ENCODE measurements at places on chromosomes 2 and 18. TPM values are rescaled to one million over a fixed set of nuclear protein-coding genes. Genes with fewer than 3 reads are reported as not detected.

- no peak for DNase-seq
Observed at GRCh38 chr2:234331566-234331965, 165.3 kb downstream of the ARL4C start.

DNA sequence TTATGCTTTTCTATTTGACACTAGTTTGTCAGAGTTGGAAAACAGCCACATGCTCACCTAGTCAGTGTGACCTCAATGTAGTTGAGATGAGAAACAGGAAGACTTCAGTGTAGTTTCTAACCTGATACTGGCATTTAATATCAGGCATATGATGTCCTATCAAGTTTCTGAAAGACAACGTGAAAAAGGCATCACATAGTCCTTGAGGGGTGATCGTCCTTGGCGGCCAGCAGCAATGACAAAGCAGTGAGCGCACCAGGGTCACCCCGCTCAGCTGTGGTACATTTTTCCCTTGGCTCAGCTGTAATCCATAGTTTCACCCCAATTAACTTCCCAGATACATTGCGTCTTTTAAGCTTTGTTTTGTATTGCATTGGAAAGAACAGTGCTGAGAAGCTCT is 4.3 kb downstream of the HSPE1 start:
- DNase-seq = no peak

- DNase-seq = no peak
Observed at GRCh38 chr2:19425419-19425818, 67.0 kb upstream of the OSR1 start.

DNA sequence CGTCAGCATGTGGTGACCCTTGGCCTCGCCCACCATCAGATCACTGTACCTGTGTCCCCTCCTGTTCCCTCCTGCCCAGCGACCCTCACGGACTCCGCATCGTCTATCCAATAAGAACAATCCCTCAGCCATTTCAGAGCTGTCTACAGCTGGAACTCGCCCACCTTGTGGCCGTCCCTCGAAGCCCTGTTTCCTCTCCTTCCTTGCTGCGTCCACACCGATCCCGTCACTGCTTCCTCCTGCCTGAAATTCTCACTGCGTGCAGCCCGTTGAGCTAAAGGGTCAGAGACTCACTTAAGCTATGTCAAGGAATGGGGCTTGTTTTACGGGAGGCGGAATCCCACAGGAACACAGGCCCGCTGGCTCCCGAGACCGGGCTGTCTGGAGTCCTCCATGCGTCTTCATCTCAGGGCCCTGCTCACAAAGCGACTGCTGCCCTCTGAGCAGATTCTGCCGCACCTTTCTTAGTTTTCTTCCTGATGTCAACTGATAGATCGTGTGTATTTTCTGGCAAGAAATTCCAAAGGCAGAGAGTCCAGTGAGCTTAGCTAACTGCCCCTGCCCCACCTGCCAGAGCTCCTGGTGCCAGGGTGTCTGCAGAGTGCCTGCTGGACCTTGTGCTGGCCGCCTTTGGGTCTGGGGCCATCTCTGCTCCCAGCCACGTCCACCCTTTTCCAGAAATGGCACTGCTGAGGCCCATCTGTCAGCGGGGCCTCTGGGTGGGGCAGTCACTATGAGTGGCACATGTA is 35.3 kb downstream of the KLHL29 start:
- DNase-seq = no peak

- no peak for DNase-seq
Observed at GRCh38 chr2:66507673-66508201, 72.8 kb downstream of the MEIS1 start.

GRCh38 chr18:3916082-3916481 is 466.1 kb downstream of the TGIF1 start:
- DNase-seq = no peak

DNA sequence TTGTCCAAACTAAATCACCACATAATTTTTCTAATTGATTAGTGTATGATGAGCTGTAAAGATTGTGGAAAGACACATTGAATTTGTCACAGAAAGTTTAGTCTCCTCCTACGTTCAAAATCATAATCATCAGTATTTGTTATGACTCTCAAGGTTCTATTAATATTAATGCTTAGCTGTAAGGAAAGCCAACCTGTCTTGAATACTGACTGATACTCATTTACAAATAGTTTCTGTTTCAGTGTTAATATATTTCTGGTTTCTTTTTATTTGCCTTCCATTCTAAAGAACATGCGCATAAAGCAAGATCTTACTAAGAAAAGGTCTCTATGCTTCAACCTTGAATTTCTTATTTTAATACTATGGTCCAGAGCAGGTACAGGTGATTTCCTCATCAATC is 55.1 kb downstream of the CPS1 start:
- no peak for DNase-seq

DNA sequence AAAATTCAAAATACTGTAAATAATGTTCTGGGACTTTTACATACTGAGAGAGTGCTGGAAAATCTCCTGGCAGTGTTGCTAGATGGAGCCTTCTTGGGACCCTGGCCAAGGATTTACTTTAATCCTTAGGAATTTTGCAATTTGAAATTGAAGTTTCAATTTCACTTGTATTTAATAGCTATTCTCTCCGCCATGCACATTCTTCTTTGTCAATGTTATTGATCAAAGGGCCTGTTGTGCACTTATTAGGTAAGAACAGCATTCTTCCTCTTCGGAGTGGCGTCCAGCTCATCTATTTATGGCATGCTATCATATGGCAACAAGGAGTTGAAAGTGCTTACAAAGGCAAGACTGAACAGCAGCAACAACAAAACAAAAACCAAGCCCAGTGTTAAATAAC is 40.1 kb upstream of the SOS1 start:
- DNase-seq = no peak

GRCh38 chr2:233829193-233830110 is 24.9 kb downstream of the HJURP start:
- DNase-seq = no peak

- DNase-seq = no peak
Observed at GRCh38 chr2:217821536-217822147, 181.2 kb downstream of the TNS1 start.

GRCh38 chr2:88560619-88561307 is 66.5 kb downstream of the EIF2AK3 start:
- no peak for DNase-seq

DNA sequence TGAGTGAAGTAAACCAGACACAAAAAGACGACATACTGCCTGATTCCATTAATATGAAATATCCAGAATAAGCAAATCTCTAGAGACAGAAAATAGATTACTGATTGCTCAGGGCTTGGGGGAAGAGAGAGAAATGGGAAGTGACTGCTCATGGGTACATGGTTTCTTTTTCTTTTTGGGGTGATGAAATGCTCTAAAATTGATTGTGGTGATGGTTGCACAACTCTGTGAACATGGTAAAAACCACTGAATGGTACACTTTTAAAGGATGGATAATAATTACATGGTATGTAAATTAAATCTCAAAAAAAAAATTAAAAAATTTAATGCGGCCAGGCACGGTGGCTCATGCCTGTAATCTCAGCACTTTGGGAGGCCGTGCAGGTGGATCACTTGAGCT is 39.3 kb downstream of the RPL31 start:
- no peak for DNase-seq

DNA sequence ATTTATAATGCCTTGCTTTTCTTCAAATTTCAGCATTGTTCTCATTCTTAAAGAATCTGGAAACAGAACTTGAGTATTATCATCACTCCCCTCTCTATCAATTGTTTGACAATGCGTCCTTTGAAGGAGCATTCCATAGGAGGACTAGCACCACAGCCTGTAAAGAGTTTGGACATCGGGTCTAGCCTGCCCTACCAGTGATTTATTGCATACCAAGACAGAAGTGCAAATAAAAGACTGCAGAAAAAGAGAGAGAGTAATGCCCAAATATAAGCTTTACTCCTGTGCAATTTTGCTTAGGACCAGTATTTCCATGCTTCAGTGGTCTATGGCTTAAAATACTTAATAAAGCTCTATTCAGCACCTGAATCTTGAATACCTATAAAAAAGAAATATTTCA is 55.4 kb upstream of the MAP2 start:
- no peak for DNase-seq

GRCh38 chr2:230738924-230739323 is 26.3 kb downstream of the CAB39 start:
- no peak for DNase-seq

GRCh38 chr2:26986576-26986975 is 16.1 kb downstream of the MAPRE3 start:
- DNase-seq = no peak

DNA sequence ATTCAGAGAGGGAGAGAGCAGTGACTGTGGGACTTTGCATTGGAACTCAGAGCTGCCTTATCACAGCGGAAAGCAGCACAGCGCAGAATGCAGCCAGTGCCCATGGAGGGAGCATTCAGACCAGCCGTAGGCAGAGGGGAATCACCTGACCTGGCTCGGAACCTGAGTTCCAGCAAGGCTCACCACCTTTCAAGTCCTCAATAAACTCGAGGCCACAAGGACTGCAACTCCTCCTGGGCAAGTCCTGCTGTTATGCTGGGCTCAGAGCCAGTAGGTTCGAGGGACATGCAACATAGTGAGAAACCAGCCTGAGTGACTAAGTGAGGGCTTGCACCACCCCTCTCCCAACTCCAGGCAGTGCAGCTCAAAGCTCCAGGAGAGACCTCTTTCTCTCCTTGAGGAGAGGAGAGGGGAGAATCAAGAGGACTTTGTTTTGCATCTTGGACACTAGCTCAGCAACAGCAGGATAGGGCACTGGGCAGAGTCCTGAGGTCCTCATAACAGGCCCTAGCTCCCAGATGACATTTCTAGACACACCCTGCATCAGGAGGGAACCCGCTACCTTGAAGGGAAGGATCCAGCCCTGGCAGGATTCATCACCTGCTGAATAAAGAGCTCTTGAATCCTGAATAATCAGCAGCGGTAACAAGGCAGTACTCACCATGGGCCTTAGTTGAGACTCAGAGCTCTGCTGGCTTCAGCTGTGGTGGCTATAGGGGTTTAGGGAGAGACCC is 136.8 kb upstream of the OTOS start:
- DNase-seq = no peak

DNA sequence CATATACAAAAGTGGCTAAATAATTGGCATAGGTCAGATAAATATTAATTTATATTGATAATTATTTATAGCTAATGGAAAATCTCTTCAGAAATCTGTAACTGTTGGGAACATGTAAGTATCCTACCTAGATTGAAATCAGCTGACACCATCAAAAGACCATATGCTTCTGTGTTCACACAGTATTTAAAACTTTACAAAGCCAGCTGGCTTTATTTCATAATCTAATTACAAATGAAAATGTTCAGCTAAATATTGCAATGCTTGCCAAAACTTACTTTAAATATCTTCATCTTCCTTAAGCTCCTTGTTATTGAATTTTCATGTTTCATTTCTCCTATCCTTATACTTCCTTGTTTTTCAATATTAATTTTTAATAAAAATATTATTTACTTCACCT is 190.9 kb upstream of the DOK6 start:
- DNase-seq = no peak

GRCh38 chr2:16653799-16654198 is 11.8 kb downstream of the CYRIA start:
- DNase-seq = no peak

DNA sequence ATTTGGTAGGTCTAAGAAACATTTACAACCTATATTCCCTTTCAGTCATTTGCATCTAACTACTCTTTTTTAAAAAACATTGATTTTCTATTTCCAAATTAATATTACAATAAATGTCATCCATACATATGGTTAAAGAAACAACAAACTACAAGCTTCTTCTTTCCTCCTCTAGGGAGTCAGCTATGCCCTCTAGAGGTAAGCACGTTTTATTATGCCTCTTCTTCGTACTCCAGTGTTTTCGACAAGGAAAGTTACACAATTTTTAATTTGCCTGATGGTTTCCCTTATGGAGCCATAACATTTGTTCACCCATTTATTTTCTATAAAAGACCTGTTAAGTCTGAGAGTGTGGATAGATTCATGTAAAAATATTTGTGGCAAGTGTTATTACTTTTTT is 183.4 kb upstream of the CDH7 start:
- no peak for DNase-seq

GRCh38 chr2:214315324-214315723 is 95.5 kb upstream of the VWC2L start:
- no peak for DNase-seq

DNA sequence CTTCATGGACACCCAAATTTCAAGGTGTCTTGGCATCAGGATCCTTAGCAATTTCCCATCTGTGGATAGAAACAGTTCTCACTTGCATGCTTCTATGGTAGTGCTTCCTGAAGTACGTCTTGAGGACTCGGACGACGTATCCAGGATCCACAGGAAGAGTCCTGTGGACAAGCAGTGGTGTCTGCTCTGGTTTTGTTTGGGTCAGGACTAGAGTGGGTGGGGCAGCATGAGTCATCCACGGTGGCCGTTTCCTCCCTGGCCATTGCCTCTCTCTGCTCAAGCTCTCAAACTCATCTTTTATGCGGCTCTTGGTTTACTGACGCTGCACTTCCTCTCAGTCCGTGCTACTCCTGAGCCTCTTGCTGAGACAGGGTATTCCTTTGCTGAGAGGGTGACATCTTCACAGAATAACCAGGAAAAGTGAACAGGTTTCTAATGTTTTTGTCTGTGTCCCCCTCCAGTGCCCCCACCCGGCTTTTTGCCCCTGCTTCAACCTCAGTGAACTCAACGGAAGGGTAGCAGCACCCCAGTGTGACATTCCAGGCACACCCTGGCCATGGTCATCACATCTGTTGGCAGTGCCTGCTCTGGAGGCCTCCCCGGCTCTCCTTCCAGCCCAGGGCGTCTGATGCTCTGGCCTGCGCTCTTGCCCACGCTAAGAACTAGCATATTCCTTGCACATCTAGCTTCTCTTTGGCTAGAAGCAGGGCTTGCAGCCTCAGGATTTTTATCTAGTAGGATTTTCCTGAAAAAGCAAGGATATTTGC is 62.2 kb downstream of the ARMC9 start:
- no peak for DNase-seq

DNA sequence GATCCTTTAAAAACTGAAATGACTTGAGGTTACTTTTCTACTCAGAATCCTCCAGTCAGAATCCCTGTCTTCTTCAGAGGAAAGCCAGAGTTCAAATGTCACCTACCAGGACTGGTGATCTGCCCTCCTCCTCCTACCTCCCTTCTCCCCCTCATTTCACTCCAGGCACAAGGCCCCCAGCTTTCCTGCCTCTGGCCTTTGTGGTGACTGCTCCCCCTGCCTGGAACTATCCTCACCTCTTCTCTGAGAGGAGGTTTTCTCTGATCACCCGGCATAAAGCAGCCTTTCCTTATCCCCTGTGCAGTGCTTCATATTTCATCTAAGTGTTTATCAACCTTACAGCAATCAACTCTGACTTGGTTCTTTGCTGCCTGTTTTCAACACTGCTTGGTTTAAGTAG is 6.8 kb downstream of the B3GNT2 start:
- DNase-seq = no peak

RUFY4 gene
- not detected for total RNA-seq

EMX1 gene
- 11.8 TPM for total RNA-seq

SEPTIN10 gene
- total RNA-seq = 115 TPM

RASGRP3 gene
- 7.7 TPM for total RNA-seq

NYAP2 gene
- total RNA-seq = 14.3 TPM

ARHGAP25 gene
- 1.2 TPM for total RNA-seq

CFAP210 gene
- 5.3 TPM for total RNA-seq

TYMS gene
- total RNA-seq = 3.7 TPM

EMILIN2 gene
- 1.6 TPM for total RNA-seq

C2orf72 gene
- 27.7 TPM for total RNA-seq

NAT8 gene
- total RNA-seq = not detected

SERPINB4 gene
- total RNA-seq = not detected

All from frontal cortex (tissue), 4 donors.